Esophagus muscularis mucosa (tissue), 4 donors: ENCODE measurements at places on chromosomes 5 and 9. TPM values are rescaled to one million over a fixed set of nuclear protein-coding genes. Genes with fewer than 3 reads are reported as not detected.

GRCh38 chr5:115869256-115869795, 27.6 kb downstream of the AP3S1 start:
- no peaks in the 10 kb centered on the region for H3K36me3 ChIP-seq
- H3K4me1 ChIP-seq, result peaks cover 12% of the 10 kb centered on the region
- no peaks in the 10 kb centered on the region for H3K27me3 ChIP-seq
- DNase-seq, result no peak
- H3K27ac ChIP-seq, result no peak overlapping the region

- H3K36me3 ChIP-seq, result no peaks in the 10 kb centered on the region
- no peaks in the 10 kb centered on the region for H3K27me3 ChIP-seq
- no peak overlapping the region for H3K27ac ChIP-seq
- no peak overlapping the region for H3K4me3 ChIP-seq
- peaks cover 11% of the 10 kb centered on the region for H3K4me1 ChIP-seq
- no peak for DNase-seq
Measured at GRCh38 chr5:112734597-112734996, 3.1 kb upstream of the APC start.

DNA sequence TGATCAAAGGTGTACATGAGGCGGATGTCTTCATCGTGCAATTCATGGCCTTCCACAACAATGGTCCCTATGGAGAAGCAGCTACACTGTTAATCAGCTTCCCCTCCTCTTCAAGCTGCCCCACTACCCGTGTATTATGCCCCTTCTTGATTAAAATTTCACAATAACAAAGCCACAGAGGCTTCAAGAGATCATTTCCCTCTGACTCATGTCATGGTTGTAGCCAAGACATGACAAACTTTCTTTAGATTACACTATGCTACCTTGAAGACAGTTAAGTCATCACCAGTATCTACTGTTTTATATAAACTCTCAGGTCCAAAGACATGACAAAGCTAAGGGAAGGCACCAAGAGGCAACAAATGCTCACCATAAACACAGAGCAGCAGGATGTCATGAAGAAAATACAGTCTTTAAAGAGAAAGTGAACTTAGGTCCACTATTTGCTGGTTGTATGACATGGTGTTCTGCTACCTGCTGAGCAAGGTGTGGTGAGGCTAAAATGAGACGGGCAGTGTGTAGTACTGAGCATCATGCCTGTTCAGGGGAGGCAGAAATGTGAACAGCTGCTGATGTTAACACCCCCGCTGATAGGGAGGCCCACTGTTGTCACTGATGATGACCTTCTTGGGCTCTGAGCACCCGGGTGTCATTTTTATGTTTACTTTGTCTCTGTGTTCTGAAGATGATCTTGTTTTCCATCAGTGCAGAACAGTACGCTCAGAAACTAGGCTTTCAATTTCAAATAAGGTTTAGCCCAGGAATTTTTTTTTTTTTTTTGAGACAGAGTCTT, 48.3 kb downstream of the IARS1 start:
- no peaks in the 10 kb centered on the region for H3K27me3 ChIP-seq
- H3K36me3 ChIP-seq, result peaks cover 100% of the 10 kb centered on the region
- no peak overlapping the region for H3K27ac ChIP-seq
- H3K4me3 ChIP-seq, result no peak overlapping the region
- no peaks in the 10 kb centered on the region for H3K4me1 ChIP-seq

- peak; percentile 21 for DNase-seq
- H3K36me3 ChIP-seq, result no peaks in the 10 kb centered on the region
- H3K27me3 ChIP-seq, result no peaks in the 10 kb centered on the region
- peaks cover 12% of the 10 kb centered on the region for H3K4me1 ChIP-seq
Measured at GRCh38 chr9:88711719-88712118, 176.7 kb downstream of the NXNL2 start.

DNA sequence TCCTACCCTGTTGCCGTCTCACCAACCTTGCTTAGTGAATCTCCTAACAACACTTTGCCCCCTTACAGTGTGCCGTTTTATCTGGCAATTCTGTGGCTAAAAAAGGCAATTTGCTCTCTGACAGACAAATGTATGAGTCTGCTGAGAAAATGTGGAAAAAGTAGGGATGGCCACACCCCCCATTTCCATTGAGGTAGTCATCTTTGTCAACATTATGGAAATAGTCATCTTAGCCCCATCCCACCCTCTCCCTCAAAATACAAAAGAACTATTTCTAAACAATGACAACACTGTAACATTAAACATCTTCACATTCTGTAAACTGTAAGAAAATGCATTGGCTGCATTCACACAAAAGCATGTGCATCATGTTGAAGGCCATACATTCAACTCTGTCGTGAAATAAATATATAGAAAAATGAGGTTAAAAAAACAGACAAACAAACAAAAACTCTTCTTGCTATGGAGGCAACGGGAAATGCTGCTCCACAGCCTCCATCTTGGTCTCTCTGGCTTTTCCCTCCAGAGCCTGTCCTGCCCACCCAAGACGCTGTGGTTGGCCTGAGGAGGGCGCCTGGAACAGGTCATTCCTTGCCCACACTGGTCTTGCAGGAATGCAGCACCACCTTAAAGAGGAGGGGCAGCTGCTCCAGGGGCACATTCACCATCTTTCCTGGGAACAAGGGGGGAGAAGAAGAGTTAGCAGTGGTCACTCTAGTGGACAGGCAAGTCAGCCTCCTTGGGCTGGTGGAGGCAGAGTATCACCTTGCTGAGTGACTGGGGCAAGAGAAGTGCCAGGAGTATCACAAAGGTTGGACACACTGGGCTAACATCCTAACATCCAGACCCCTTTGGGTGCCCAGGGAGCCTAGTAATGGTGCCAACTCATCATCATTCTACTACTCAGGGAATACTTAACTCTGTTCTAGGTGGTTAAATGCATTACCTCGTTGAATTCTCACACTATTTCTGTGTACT, 15.2 kb upstream of the NR5A1 start:
- no peaks in the 10 kb centered on the region for H3K4me1 ChIP-seq
- H3K4me3 ChIP-seq, result no peak overlapping the region

GRCh38 chr9:121700165-121700831, 48.9 kb downstream of the DAB2IP start:
- peak overlapping the region; percentile 60 for H3K4me3 ChIP-seq
- no peaks in the 10 kb centered on the region for H3K36me3 ChIP-seq
- H3K27me3 ChIP-seq, result no peaks in the 10 kb centered on the region
- no peak for DNase-seq

SPIN1 gene
- 89.5 TPM for total RNA-seq
